Natural killer cell treated with Interleukin-12 subunit alpha and Interleukin-12 subunit beta and Interleukin-15 and Interleukin-18, amount 100 ng/mL, for 72 hours (primary cell): ENCODE measurements at places on chromosomes 3 and 15. TPM values are rescaled to one million over a fixed set of nuclear protein-coding genes. Genes with fewer than 3 reads are reported as not detected.

Gene GRK7
- 0.12 TPM for total RNA-seq

Gene PARL
- 98.7 TPM for total RNA-seq

Gene STXBP5L
- not detected for total RNA-seq

Gene LZTFL1
- 7.1 TPM for total RNA-seq

Gene PRRT3
- total RNA-seq, result 13.7 TPM

Gene GOLGA6L24
- not detected for total RNA-seq

Gene FBXW12
- total RNA-seq, result not detected
